ENCODE measurements at places on chromosomes 6 and 20.

DNA sequence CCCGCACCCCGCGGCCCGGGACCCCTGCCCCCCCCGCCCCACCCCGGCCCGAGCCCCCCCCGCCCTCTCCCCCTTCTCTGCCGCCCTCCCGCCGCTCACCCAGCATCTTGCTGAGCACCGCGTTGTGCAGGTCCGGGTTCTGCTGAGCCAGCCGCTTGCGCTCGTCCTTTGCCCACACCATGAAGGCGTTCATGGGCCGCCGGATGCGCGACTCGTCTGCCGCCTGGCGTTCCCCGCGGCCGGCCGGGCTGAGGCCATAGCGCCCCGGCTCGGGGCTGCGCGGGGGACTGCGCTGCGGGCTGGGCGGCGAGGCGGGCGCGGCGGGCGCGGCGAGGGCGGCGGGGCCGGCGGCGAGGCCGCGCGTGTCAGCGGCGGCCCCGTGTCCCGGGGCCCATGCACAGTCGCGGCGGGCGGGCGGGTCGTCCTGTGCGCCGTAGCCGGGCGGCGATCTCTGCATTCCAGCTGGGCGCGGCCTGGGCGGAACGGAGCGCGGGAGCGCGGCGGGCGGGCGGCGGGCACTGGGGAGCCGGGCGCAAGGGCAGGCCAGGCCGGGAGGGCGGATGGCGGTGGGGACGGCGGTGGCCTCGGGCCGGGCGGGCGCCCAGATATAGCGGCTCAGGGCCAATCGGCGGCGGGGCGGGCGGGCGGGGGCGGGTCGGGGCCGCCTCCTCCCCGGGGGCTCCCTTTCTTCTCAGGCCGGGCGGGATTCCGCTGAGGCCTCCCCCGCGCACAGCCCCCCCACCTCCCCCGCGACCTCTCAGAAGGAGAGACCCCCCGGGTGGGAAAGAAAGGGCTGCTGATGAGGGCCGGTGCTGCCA lies at the start of gene SOX18:
SOX18 (minus strand) TSS at position 580 of the 818 bp plus-strand sequence; CDS start at position 457, 123 bp downstream.
- peaks cover 3% of the 10 kb centered on the region for H3K4me1 ChIP-seq
- peaks cover 44% of the 10 kb centered on the region for H3K27me3 ChIP-seq
- no peak for DNase-seq

GRCh38 chr6:89311853-89312531 lies 3.1 kb downstream of the GABRR2 start:
- peaks cover 7% of the 10 kb centered on the region for H3K4me1 ChIP-seq
- peak overlapping the region; percentile 2 for H3K27ac ChIP-seq
- H3K27me3 ChIP-seq, result no peaks in the 10 kb centered on the region
- peak; percentile 46 for DNase-seq

DNA sequence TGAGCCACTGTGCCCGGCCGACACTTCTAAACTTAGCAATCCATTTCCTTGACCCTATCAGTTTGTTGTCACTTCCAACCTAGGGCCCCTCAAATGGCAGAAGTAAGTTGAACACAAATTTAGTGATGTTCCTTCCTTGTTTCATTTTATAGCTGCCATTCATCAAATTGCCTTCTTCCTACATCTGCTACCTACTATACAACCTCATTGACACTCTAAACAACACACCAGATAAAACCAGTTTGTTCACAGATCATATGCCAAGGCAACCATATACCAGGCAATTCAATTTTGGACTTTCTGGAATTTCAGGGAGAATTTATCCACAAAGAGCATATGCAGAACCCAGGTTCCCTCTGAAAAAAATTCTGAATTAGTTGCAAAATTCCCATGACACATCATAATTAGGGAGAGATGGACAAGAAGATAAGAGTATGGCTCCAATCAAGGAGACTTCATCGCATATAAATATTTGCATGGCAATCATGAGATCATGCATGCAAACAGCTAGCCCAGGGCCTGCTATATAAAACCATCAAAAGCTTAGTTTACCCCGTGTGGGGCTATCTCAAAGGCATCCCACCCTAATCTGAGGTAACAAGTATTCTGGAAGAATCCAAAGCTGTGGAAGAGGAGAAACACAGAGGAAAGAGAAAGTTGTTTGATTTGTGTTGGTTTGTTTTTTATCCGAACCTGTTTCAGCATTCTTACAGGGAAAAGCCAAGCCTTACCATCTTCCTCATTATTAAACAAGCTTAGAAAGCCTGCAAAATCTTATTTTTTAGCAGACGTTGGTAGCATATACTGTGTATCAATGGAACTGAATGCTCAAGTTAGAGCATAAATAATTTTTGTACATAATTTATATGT lies 132.8 kb upstream of the TNFAIP3 start:
- H3K36me3 ChIP-seq, result no peaks in the 10 kb centered on the region
- no peaks in the 10 kb centered on the region for H3K4me1 ChIP-seq
- no peak for DNase-seq

- no peaks in the 10 kb centered on the region for H3K36me3 ChIP-seq
- DNase-seq, result peak; percentile 91
- H3K27ac ChIP-seq, result peak overlapping the region; percentile 80
- no peak overlapping the region for H3K4me3 ChIP-seq
Observed at GRCh38 chr6:170279977-170280688, 10.7 kb downstream of the DLL1 start.

DNA sequence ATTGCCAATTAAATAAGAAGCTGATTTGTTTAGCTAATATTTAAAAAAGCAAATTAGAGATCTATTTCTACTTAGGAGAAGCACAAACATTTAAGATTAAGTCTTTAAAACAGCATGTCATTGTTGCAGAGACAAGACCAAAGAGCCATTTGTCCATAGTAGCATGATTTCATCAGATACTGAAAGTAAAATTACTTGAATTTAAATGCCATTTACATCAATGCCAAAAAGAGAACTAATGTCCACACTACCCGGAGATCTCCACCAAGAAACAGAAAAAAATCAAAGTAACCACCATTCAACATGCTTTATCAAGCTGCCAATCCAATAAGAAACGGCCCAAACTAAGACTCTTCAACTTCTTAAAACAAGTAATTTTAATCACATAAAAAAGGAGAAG lies 15.7 kb downstream of the AURKA start:
- no peak for DNase-seq
- H3K4me3 ChIP-seq, result no peak overlapping the region
- H3K4me1 ChIP-seq, result no peaks in the 10 kb centered on the region
- peaks cover 5% of the 10 kb centered on the region for H3K36me3 ChIP-seq
- no peak overlapping the region for H3K27ac ChIP-seq

- H3K27me3 ChIP-seq, result no peaks in the 10 kb centered on the region
- no peak overlapping the region for H3K4me3 ChIP-seq
- no peak overlapping the region for H3K27ac ChIP-seq
- no peaks in the 10 kb centered on the region for H3K4me1 ChIP-seq
Observed at GRCh38 chr6:98581705-98582104, 252.7 kb upstream of the POU3F2 start.

GRCh38 chr6:104486035-104486434 lies 373.7 kb downstream of the HACE1 start:
- H3K4me1 ChIP-seq, result no peaks in the 10 kb centered on the region
- H3K4me3 ChIP-seq, result no peak overlapping the region
- H3K27me3 ChIP-seq, result no peaks in the 10 kb centered on the region
- no peaks in the 10 kb centered on the region for H3K36me3 ChIP-seq

Data from small intestine (tissue), 16 donors.